ENCODE measurements at places on chromosomes 6 and 20. TPM values are rescaled to one million over a fixed set of nuclear protein-coding genes. Genes with fewer than 3 reads are reported as not detected.

- no peak for DNase-seq
Measured at GRCh38 chr6:146422789-146423375, 120.8 kb upstream of the RAB32 start.

GRCh38 chr20:37346535-37347346, 801 bp downstream of the SRC start:
- DNase-seq: no peak

DNA sequence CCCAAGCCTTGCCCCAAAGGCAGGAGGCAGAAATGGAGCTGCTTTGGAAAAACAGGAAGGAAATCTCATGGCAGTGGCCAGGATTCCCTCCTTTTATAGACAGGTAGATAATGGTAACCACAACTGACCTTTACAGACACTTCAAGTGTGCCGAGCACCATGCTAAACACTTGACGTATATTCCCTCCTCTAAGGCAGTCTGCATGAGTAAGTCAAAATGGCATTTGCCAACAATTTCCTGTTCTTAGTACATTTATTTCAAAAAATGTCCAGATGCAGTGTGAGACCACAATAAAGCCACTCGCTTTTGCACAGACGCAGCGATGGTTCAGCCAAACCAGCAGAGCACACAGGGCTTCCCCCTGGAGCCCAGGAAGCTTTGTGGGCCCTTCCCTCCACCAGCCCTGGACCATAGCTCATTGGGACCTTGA, 16.5 kb upstream of the GPR6 start:
- DNase-seq: no peak

LY6G6D gene
- not detected for total RNA-seq

POU5F1 gene
- 0.20 TPM for total RNA-seq

MACROD2 gene
- not detected for total RNA-seq

CD83 gene
- 10.3 TPM for total RNA-seq

Data from activated CD4-positive, alpha-beta T cell treated with anti-CD3 and anti-CD28 coated beads, Interleukin-2, amount 10 ng/mL, durations not matched to agents 7 days and 5 days (primary cell).